ENCODE measurements at places on chromosomes 4 and X. TPM values are rescaled to one million over a fixed set of nuclear protein-coding genes. Genes with fewer than 3 reads are reported as not detected.

IL1RAPL1 gene
- total RNA-seq, result not detected

TBC1D8B gene
- total RNA-seq, result 7.1 TPM

DNA sequence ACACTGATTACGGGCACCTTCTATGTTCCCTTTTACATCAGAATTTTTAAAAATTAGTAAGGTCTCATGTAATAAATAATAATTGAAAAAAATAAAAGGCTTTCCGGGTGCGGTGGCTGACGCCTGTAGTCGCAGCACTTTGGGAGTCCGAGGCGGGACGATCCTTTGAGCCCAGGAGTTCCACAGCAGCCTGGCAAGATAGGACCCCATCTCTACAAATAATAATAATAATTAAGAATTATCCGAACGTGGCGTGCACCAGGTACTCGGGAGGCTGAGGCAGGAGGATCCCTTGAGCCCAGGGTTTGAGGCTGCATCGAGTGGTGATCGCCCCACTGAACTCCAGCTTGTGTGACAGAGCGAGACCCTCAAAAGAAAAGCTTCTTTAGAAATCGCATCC lies 771 bp upstream of the LAMTOR3 start:
- DNase-seq, result no peak

DNA sequence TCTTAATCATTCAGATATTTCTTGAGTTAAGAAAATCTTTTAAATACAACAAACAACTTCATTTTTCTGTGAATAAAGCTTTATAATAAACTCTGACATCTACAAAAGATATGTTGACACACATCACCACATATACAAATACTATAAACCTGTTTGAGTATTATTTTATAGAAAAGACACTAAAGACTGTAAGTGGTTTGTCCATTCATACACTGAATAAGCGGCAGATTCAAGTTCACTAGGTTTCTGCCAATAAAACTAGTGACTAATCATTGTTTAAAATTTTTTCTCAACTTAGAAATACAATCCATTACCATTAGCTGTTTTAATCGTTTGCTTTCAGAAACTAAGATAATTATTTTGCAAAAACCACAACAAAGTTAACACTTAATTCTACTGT lies 1900.0 kb downstream of the C4orf33 start:
- no peak for DNase-seq

GRCh38 chr4:108920395-108921087 lies 157.7 kb upstream of the ETNPPL start:
- DNase-seq, result no peak

- DNase-seq, result no peak
Observed at GRCh38 chr4:75102787-75103085, 169.8 kb downstream of the PARM1 start.

- DNase-seq, result no peak
Observed at GRCh38 chr4:57351731-57352130, 241.5 kb upstream of the IGFBP7 start.

GRCh38 chr4:151541389-151542071 lies 132.6 kb downstream of the FHIP1A start:
- DNase-seq, result no peak

DNA sequence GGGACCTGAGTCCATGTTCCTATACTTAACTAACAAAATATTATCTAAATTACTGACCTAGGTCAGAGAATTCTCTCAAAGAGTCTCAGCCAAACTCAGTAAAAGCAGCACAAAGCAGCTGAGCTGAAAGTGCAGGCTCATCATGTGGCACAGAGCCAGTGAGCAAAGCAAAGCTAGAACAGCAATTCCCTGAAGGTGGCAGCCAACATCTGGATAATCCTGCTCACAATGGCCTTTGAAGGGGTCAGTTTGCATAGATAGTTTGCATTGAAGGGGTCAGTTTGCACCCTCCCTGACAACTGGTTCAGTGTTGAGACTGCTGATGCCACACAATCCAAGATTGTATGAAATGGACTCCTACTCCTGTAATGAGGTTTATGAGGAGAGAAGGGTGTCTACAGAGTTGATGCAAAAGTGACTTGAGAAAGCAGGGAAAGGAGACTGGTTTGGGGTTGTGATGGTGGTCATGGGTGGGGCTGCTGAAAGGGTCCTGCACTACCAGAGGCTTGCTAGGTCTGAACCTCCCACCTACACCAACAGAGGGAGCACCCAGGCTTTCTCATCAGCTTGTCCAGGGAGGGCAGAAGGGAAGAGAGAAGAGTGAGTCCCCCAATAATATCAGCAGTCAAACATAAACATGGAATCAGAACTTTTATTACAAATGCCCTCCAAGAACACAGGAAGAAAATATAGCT lies 39.7 kb downstream of the TRIM61 start:
- no peak for DNase-seq
